ENCODE measurements at places on chromosomes 4 and X.
A peak's percentile ranks its signal among the peaks of the same experiment; 100 is the strongest.

DNA sequence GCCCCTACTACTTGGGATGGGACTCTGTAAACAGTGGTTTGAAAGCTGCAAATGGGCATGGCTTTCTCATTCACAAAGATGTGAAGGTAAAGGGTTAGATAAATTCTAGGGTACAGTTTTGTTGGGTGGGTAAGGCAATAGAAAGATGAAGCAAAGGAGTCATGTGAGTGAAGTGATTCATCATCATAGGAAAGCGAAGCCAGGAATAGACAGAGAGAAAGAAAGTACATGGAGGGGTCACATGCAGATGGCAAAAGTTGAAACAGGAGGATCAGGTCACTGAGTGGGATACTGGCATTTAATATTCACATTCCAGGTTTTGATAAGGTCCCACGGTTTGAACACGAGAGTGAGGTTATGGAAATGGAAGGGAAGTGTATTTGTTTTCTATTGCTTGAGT lies 8.2 kb upstream of the ABCG2 start:
- DNase-seq = peak; percentile 54

DNA sequence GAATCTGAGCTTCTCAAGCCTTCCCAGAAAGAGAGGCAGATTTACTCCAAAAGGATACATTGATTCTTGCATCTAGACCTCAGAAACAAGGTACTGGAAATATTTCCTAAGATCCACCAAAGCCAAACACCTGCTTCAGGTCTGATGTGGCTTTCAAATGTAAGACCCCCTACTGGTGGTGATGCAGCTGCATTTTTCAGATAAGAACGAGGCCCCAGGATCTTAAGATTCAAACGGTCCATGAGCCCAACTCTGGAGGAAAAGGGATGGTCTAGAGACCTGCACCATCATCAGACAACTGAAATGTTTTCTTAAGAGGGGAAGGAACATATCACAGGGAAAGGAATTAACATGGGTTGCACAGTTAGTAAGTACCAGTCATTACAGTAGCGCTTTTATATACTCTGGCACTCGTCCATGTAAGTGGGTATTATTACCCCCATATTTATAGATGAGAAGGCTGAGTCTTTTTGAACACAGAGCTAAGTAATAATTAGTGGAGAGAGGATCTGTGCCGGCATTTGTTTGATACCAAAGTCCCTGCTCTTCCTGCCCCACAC lies 73.7 kb downstream of the LEF1 start:
- DNase-seq = no peak

DNA sequence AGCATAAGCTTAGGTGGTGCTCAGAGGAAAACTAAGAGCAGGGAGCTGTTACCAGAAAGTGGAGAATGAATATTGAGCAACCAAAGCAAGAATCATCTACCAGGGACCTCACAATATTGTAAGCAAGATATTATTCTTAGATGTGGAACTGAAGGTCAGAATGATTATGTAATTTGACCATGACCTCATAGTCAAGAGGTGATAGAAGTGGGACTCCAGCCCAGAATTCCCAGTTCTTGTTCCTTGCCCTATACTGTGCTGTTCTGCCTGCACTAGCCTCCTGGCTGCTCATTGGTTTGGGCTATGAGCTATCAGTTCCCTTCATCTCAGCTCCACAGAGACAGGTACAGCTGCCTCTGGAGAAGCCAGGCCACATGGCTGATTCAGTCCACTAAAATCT lies 229.4 kb downstream of the LDB2 start:
- no peak for DNase-seq

DNA sequence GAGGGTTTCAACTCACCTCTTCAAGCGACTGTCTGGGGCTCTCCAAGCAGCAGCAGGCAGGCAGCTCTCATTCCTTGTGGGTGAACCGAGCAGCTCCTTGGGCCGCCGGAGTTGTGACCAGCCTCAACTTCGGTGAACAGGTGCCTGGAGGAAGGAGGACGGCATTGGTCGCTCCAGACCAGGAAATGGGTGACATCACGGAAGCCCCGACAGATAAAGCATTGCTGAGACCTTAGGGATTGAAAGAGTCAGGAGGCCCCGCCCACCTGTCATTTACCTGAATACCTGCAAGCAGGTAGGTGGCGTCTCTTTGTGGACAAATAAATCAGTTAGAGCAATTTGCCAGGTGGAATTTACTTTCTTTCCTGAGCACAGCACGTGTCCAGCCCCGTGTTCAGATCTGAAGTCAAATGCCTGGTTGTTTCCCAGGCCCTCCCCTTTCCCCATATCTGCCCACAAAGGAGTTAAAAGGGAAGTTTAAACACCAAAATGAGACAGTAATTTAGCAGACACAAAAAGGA lies at the start of gene LNX1:
TSS of gene LNX1 (minus strand) at position 115 of the 521 bp plus-strand sequence. CDS start 17,484 bp downstream, outside the sequence.
- DNase-seq = peak; percentile 99

GRCh38 chr4:58191109-58191508 lies 1080.9 kb upstream of the IGFBP7 start:
- DNase-seq = no peak

GRCh38 chrX:73206366-73206765 lies 8.3 kb downstream of the NAP1L2 start:
- DNase-seq = no peak

- peak; percentile 5 for DNase-seq
Measured at GRCh38 chr4:118224243-118224829, 128.5 kb downstream of the PRSS12 start.

DNA sequence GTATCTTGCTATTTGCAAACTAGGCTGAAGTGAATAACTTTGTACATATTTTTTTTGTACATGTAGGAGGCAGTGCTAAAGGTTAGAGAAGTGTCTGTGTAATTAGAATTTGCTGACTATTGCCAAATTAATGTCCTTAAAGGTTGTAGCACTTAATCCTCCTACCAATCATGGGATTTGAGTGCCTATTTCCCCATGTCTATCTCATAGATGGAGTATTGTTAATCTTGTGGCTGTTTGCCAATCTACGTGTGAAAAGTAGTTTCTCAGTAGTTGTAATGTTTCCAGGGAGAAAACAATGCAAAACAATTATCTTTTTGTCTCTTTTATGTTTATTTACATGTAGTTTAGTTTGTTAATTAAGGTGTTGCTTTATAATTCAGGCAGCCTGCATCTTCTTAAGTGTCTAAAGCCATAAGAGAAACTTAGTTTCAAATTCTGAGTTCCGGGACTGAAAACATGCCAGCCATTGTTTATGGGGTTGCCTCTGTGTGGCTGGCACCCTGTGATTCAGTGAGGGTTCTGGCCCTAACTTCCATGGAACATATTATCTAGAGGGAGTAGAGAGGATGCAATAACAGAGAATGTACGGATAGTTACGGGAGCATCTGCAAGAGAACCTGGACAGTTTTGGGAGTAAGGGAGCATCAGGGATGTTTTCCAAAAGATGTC lies 142.4 kb downstream of the KLHL8 start:
- no peak for DNase-seq

- DNase-seq = no peak
Measured at GRCh38 chrX:147342197-147342596, 527.7 kb upstream of the CXorf51A start.

GRCh38 chr4:182255441-182256190 lies 12.4 kb downstream of the TENM3 start:
- DNase-seq = no peak

DNA sequence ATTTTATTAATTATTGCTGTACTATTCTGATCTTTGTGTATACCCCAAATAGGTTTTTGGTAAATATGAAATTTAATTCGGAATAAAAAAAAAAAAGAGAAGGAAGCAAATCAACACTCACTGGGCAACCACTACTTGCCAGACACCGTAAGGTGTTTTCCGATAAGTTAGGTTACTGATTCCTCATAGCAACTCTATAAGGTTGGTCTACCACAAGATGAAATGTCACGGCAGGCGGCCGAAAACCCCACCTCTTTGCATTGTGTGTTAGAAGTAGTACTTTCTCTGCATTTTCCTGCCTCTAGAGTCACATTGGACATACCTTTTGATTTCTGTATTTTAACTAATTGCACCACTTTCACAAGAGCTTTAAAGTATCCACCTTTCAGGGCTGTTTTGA lies 44.5 kb upstream of the RASGEF1B start:
- no peak for DNase-seq

DNA sequence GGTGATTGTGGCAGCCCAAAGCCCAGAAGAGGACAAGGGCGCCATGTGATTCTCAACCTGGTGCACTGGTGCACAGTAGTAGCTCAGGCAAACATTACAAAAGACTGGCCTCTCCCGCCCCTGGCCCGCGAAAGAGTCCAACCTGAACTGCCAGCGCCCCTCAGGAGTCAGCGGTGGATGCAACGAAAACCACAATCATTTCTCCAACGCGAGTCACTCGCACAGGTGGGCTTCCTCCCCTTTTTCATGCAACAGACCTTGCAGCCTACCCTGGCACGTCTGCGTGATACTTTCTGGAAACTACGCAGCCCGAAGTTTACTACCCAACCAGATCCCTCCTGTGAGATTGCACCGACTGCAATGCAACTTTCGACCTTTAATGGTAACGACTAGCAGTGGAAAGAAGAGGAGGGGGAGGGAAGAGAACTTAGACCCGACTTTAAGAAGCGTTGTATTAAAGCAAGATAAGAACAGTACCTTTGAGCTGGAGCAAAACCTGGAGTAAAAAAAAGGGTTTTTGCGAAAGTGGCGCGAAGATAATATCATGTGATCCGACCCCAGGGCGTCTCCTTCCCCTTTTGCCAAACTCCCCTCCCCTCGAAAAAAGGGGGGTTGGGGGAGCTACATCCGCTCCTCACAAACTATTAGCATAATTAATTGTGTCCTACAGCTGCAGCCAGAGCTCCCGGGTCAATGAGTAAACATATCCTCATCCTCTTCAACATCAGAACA lies 63.3 kb upstream of the CCDC160 start:
- DNase-seq = peak; percentile 48

DNA sequence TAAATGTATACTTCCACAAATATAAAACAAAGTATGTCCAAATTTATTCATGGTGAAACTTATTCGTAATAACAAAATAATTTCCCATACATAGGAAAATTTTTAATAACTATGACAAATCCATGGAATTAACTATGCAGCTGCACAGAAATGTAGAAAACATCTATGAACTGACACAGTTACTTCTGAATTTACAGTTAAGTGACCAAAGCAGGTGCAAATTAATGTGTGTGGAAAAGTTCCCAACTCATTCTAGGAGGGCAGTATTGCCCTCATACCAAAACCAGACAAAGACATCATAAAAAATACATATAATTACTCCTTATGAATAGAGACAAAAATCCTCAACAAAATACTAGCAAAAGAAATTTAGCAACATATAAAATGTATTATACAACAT lies 12.5 kb downstream of the LDOC1 start:
- DNase-seq = no peak

- no peak for DNase-seq
Measured at GRCh38 chrX:86930419-86930818, 587.2 kb upstream of the KLHL4 start.

DNA sequence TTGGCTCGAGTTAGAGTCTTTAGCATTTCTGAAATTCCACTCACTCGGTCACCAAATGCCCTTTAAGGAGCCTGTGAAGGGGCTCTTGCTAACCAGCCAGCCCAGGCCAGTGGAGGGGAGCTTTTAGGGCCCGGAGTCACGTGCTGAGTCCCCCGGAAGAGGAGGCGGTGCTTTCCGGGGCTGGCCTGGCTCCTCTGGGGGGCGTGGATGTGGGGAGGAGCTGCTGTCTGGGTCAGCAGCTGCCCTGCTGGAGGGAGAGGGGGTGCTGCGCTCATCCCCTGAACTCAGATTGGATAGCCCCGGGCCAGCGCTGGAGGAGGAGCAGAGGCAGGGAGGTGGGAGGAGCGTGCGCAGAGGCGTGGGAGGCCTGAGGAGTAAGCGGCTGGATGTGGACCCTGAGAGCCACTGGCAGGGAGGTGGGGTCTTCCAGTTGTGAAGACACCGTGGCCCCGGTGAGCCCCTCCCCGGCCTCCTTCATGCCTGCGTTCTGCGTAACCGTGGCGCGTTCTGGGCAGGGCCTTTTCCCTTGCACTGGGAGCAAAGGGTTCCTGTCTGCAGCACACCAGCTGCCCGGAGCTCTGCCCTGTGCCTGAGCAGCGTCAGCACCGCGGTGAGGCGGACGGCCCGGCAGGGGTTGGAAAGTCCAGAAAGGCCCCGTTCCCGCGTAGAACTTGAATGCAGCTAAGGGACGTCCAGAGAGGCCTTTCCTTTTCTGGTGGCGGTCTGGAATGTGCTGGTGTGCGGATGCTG lies 19.7 kb downstream of the MAEA start:
- peak; percentile 90 for DNase-seq

DNA sequence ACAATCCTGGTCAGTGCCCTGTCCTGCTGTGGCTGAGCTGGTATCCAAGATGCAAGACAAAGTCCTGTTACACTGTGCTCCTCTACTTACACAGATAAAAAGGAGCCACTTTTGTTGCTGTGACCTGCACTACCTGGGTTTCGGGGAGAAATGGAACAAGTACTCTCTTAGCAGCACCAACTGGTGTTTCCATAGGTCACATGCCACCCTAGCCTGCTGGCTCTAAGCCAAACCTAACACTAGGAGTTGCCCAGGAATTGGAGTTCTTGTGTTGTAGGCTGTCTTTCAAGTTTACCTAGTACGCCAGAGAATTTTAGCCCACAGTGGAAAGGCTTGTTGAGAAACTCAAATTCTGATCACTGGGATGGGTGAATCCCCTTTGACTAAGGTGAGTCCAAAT lies 727.4 kb downstream of the FAM133A start:
- DNase-seq = no peak

DNA sequence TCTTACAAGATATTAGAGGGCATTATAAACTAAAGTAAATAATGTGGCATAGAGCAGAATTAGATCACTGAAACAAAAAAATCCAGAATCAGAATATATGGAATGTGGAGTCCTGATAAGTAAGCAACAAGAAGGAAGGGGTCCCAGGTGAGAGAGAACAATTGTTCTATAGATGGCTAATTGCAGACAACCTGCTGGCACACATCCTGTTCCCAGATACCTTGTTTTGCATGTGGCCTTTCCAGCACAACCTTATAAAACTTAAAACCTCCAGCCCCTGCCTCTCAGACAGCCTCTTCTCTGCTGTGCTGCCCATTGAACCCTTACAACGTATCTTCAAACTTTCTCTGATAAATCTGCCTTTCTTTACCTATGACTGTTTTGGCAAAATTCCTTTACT lies 4.7 kb upstream of the ZNF674 start:
- DNase-seq = no peak

DNA sequence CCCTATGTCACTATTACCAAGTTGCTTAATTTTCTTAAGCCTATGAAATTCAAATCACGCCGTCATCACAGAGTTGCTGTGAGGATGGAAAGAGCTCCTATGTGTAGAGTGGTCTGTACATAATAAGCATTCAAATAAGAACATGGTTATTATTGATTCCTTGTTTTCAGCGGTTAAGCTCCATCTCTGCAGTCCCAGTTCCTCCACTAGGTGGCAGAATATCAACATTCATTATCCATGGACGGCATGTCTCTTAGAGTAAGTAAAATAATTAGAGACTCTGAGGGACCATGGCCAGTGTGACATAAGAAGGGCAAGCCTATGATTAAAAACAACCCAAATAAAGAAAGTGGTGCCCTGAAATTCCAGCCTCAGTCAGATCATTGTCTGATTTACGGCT lies 132.5 kb upstream of the NHS start:
- DNase-seq = peak; percentile 37

- DNase-seq = no peak
Measured at GRCh38 chr4:75056277-75056676, 123.4 kb downstream of the PARM1 start.
